SJCRH30 (cell line): ENCODE measurements at places on chromosomes 3 and 15.

DNA sequence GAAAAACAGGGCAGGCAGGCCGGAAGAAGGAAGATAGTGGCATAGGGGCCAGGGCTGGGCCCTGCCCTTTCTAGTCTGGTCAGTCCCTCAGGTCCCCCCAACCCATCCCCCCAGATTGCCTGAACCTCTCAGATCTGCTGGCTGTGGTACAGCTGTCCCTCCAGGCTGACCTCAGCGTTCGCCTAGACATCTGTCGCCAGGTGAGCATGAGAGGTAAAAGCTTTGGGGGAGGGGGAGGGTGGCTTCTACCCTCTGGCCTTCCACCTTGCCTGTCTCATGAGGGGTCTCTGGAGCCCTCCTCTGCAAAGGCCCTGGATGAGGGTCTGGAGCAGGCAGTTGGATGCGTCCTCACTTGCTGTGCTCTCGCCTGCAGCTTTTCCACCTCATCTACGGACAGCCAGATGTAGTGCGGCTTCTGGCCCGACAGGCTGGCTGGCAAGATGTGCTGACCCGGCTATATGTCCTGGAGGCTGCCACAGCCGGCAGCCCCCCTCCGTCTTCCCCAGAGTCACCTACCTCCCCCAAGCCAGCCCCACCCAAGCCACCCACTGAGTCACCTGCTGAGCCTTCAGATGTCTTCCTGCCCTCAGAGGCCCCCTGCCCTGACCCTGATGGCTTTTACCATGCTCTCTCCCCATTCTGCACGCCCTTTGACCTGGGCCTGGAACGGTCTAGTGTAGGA is 20.2 kb downstream of the NBEAL2 start:
- no peak for DNase-seq

GRCh38 chr3:51751287-51751686 is 27.8 kb downstream of the IQCF6 start:
- no peak for DNase-seq

- DNase-seq = no peak
These were observed 128.8 kb upstream of the OSTN start for GRCh38 chr3:191070201-191070600.

DNA sequence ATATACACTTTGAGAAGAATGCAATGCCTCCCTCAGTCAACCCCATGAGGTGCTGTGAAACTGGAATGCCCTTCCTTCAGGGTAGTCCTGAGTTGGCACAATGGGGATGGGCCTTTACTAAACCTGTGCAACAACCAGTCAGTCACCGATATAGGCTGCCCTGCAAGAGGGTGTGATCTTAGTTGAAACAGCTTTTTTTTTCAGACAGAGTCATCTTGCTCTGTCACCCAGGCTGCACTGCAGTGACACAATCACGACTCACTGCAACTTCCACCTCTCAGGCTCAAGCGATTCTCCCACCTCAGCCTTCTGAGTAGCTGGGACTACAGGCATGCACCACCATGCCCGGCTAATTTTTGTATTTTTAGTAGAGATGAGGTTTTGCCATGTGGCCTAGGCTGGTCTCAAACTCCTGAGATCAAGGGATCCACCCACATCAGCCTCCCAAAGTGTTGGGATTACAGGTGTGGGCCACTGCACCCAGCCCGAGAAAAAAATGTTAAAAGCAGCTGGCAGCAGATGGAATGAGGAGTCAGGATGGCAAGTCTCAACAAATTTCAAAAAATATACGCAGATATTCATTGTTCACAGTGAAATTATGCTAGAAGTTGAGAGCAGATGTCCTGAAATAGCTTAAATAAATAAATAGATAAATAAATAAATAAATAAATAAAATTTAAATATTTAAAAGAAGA is 31.8 kb downstream of the MYO5A start:
- DNase-seq = no peak

DNA sequence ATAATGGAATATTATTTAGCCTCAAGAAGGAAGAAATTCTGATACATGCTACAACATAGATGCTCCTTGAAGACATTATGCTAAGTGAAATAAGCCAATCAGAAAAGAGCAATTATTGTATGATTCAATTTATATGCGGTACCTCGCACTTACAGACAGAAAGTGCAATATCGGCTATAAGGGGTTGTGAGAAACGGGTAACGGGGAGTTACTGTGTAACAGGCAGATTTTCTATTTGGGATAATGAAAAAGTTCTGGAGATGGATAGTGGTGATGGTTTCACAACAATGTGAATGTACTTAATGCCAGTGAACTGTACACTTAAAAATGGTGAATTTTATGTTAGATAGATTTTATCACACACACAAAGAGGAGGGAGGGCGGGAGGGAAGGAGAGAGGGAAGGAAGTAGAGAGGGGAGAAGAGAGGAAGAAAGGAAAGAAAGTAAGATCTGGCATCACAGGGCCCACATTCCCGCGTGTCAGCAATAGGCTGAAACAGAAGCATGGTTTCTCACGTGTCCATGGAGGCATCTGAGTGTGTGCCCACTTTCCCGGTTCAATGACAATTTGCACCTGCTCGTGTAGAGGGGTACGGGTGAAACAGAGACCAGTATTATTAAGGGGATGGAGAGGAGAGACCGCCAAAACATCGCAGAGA is 700 bp upstream of the BLM start:
- DNase-seq = no peak

DNA sequence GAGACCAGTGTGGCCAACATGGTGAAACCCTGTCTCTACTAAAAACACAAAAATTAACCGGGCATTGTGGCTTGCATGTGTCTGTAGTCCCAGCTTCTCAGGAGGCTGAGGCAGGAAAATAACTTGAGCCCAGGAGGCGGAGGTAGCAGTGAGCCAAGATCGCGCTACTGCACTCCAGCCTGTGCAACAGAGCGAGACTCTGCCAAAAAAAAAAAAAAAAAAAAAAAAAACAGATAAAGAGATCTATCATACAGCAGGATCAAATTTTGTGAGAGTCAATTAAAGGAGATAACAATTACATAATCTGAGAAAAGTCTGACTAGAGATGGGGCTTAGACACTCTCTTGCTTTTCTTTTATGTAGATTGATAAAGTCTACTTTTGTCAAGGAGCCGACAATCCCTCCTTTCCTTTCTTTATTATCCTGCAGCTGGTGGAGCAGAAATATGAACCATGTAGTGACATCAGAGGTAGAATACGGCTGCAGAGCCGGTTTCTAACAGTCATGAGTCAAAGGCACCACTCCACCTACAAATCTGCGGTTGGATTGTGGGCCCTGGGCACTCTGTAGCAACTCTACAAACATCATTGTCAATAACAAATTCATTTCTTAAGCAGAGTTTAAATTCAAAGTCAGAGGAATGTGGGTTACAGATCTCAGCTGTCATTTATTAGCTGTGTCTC is 9.0 kb downstream of the C2CD4A start:
- DNase-seq = peak; percentile 55

DNA sequence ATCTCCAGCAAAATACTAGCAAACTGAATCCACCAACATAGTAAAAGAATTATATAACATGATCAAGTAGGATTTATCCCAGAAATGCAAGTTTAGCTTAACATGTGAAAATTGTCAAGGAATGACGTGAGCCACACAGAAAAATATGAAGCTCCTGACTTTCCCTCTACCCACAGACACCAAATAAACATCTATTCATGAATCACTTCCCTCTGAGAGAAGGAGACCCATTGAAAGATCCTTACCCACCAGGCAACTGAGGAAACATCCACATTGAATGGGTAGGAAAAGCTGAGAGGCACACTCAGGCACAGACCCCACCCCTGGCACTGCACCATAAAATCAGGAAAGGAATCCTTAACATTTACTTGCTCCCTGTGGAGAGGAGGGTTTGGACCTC is 102.2 kb upstream of the MANF start:
- no peak for DNase-seq

GRCh38 chr15:100733101-100733842 is 130.9 kb downstream of the ASB7 start:
- no peak for DNase-seq

- no peak for DNase-seq
These were observed 151.3 kb downstream of the OR4M2 start for GRCh38 chr15:22231603-22232002.

- DNase-seq = no peak
These were observed 912.1 kb downstream of the PLOD2 start for GRCh38 chr3:145248928-145249327.

GRCh38 chr3:172209333-172210321 is 170.2 kb downstream of the FNDC3B start:
- DNase-seq = no peak

DNA sequence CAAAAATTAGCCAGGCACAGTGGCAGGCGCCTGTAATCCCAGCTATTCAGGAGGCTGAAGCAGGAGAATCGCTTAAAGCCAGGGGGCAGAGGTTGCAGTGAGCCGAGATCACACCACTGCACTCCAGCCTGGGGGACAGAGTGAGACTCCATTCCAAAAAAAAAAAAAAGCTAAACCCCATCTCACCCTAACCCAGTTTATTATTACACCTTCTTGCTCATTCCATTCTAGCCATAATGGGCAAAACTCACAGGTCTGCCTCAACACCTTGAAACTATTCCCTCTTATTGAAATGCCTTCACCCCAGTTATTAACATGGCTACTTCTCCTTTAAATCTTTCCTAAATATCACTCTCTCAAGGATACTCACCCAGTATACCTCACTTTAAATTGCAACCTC is 4.1 kb downstream of the SETD2 start:
- DNase-seq = no peak

DNA sequence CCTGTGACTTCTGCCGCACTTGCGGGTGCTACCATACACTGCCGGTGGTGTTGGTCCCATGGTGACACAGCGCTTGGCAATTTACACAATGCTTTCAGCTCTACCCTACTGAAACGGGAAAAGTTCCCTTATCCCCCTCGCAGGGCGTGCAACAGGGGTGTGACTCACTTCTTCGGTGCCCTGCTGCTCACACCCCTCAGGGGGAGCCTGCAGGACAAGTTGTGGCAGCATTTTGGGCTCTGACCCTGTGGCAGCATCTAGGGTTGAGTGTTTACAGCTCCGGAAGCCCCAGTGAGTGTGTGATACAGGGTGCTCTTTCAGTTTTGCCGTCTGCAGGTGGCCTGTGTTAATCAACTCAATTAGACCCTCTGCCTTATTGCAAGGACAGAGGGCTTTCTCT is 324.7 kb upstream of the RGMA start:
- DNase-seq = no peak

- no peak for DNase-seq
These were observed 322.6 kb upstream of the KCNH8 start for GRCh38 chr3:18825665-18826064.

- DNase-seq = peak; percentile 61
These were observed 15.4 kb upstream of the RFC4 start for GRCh38 chr3:186821429-186822387.

- DNase-seq = no peak
These were observed 39.3 kb downstream of the FGF7 start for GRCh38 chr15:49462232-49462844.

- peak; percentile 7 for DNase-seq
These were observed 102.9 kb downstream of the CHST2 start for GRCh38 chr3:143222505-143222904.

DNA sequence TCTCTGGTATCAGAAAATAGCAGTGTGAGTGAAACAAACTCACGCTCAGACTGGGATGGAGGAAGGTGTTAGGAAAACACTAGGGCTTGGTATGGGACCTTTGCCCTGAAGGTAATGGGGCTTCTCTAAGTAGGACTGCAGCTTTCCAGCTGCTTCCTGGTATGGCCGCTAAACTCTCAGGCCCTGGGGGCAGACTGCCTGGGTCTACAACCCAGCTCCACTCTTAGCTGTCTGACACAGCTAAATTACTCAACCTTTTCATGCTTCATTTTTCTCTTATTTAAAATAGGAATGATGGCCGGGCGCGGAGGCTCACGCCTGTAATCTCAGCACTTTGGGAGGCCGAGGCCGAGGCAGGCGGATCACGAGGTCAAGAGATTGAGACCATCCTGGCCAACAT is 5.2 kb upstream of the YEATS2 start:
- DNase-seq = peak; percentile 17

- no peak for DNase-seq
These were observed 463.1 kb upstream of the NECTIN3 start for GRCh38 chr3:110608566-110608965.

DNA sequence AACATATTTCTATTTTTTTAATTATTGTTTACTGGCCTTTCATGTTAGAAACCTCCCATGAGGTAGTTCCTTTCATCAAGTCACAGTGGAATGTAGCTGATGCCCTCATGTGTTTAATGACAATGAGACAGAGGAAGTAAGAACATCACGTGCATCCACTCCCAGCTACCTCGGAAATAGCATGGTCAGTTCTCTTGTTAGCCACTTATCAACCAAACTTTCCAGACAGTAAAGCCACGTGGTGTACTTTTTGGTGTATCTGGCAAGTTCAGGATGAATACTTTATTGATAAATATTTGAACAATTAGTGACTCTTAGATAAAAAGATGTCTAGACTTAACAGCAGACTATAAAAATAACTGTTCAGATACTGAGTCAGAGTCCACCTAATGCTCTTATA is 781.7 kb downstream of the MECOM start:
- DNase-seq = no peak

GRCh38 chr15:81376231-81376630 is 2.2 kb upstream of the TMC3 start:
- DNase-seq = no peak

DNA sequence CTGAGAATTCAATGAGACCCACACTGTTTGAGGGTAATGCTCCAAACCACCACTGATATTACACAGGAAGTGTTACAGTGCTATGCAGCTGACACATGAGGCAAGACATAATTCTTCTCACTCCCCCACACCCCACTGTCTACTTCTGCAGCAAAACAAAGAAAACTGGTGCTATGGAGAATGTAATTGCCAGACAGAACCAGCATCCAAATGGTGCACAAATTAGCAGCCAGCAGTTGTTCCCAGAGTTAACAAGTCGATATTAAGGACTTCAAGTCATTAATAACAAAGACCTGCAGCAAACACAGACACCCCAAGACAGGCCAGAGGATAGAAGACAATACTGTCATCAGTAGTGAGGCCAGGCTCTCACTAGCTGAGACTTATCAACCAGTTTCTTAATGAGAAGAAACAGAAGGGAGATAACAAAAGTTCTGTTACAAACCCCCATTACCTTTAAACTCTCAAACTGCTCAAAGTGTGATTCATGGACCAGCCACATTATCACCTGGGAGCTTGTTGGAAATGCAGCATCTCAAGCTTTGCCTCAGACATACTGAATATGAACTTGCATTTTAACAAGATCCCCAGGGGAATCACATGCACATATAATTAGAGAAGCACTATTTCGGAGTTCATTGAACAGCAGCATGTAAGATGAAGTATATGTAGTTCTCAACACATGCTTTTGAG is 58.7 kb upstream of the FNDC3B start:
- DNase-seq = no peak
